ENCODE measurements at places on chromosomes 13 and 19.

- no peak for DNase-seq
These were observed 2.4 kb upstream of the CATSPERG start for GRCh38 chr19:38333245-38333644.

GRCh38 chr13:44136696-44137268, 236.8 kb upstream of the SERP2 start:
- DNase-seq: no peak

- DNase-seq: no peak
These were observed 49.1 kb upstream of the SOX21 start for GRCh38 chr13:94761407-94761806.

DNA sequence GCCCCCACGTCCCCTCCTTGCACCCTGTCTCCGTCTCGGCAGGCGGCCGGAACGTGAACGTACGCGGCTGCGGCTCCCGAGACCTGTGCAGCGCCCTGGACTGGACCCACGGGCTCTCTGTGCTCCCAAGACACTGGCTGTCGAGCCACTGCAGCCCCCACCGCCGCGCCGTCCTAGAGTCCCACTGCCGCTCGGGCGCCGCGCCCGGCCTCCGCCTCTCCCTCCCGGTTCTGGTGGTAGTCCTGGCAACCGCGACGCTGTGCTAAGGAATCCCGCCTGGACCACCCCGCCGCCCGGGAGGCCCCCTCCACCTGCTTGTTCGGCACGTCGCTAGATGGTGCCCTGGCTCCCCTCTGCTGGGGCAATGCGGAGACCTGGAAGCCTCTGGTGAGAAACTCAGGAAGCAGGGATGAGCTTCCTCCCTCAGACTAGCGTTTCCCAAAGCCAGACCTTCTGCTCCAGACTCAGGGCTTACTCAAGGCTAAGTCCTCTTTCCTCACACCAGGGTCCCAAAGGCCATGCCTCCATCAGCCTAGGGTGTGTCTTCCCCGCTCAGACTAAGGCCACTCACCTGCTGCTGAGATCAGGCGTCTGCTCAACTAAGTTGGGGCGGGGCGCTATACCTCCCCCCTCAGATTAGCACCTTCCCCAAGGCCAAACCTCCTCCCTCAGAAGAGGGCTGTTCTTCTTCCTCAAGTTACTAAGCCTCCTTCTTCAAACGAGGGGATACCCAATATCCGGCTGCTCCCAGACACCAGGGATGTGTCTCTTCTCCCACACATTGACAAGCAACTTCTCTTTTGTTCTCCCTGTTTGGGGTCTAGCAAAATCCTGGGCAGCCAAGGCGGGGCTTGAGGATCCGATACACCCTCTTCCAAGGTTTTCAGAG, 16.1 kb upstream of the IRGC start:
- no peak for DNase-seq

DNA sequence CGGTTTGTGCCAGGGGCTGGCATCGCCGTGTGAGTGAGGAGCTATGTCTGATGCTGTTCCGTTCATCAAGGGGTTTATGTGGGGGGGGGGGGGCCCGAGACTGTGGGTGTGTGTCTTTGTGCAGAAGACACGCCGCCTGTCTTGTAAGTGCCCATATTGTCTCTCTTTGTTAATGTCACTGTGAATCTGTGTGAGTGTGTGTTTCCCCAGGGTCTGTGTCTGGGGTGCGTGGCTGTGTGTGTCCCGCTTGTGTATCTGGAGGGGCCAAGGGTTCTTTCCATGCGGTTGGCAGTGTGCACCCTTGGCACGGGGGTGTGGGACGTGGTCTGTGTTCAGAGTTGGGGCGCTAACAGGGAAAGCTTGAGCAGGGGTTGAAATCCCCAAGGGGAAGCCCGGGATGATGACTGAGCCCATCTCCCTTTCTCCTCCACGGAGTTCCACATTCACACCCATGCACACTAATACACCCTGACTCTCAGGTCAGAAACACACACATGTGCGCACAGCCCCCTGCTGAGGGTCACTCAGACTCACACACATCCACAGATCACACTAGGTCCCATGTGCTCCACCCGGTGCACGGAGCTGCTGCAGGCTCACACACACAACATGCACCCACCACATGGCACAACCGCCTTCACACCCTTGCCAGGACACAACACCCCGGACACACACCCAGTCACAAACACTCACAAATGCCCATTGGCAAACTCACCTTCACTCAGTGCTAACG, 1.8 kb downstream of the NCAN start:
- DNase-seq: no peak

All from HTR-8/SVneo (cell line).